MV-4-11 (cell line): ENCODE measurements at places on chromosomes 6 and 20.

DNA sequence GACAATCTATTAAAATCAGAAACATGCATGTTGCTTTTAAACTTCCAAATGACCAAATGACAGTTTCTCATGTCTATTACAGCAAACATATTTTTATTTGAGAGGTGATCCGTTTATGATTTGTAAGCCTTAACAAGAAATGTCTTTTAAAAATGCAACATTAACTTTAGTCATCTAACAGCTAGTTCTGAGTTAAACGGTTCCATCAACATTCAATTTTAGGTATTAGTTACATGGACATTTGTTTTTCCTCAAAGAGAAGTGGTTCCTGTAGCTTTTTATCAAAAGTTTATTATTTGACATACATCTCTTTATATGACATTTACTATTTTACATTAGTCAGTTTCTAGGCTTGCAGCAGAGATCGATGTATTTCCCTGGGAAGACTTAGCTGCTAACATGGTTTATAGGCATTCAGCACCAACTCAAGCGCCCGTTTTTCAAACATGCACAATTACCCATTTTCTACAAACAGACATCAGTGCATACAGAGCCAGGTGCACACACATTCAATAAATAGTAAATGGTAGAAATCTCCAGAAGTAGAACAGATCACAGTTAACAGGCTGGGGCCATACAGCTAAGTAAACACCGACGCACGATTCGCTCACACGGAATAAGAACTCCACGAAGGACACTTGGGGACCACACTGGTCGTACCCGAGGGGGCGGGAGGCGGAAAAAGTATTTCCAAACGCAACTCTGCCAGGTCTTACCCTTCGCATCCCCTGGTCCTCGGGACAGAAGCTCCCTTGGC is 882 bp downstream of the CNR1 start:
- no peak for DNase-seq

DNA sequence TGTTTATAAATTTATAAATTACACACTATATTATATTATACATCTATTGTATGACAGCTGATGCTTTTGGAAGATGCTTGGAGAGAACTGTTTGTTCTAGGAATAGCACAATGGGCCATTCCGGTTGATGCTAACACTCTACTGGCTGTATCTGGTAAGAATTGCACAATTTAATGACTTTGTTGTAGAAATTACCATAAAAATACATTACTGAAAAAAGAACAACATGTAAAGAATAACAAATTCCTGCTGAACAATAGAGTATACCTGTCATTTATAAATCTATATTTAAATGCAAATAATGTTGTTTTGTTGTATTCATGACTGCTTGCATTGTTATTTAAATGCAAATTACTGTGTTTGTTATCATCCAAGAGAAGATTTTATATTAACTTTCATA is 14.4 kb downstream of the NR2E1 start:
- DNase-seq, result no peak

DNA sequence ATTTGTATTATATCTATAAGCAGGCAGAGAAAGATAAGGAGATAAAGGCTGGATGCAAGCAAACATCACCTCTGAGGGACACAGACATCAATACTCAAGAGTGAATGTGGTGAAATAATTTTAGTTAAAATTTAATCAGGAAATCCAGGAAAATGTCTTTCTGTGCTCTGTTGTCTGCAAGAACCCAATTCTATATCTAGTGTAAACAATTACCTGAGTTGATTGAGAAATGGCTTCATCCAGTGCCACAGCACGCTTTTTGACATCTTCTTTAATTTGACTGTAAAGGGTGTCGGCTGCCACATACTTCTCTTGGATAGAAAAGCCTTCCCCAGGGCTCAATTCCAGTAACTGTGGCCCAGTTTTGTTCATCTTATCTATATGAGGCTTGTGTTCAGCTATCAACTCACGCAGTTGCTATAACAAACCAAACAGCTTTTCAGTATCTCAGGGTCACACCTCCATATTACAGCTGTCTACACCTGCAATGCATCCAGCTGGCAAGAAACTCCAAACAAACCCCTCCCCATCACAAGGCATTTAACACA is 131.6 kb downstream of the DST start:
- DNase-seq, result no peak

DNA sequence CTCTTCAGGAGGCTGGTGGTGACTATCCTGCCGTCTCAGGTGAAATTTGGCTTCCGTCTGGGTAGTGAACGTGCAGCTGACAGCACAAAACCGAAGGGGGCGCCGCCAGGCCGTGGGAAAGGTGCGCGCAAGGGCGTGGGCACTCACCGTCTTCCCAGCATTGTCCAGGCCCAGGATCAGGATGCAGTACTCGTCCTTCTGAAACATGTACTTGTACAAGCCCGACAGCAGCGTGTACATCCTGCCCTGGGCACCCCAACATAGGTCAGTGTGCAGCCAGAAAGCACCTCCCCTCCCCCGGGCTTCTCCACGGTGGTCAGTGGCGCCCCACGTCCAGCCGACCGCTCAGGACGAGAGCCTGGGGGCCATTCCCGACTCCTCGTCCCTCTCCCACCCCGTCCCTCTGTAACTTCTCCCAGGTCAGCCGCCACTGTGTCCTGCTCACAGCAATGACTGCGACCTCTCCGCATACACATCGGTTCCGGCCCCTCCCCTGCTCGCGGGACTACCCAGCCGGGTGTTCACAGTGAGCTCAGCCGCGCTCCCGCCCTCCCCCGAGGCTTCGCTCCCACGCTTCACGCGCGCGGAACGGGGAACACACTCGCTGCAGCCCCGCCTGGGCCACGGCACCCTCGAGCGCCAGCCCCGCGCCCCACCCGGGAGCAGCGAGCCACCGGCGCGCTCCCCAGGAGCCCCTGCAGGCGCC is 771 bp downstream of the ARFRP1 start:
- DNase-seq, result peak; percentile 14

DNA sequence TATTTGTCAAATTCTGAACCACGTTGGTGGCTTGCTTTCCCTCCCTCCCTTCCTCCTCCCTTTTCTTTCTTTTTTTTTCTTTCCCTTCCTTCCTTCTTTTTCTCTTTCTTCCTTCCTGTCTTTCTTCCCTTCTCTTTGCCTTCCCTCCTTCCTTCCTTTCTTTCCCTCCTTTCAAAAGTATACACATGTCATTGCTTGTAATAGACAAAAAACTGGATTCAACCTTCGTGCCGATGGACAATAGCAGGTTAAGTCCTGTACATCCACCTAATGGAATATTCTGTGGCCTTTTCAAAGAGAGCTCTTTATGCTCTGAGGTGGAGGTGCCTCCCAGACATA is 72.2 kb downstream of the BANF2 start:
- DNase-seq, result no peak

DNA sequence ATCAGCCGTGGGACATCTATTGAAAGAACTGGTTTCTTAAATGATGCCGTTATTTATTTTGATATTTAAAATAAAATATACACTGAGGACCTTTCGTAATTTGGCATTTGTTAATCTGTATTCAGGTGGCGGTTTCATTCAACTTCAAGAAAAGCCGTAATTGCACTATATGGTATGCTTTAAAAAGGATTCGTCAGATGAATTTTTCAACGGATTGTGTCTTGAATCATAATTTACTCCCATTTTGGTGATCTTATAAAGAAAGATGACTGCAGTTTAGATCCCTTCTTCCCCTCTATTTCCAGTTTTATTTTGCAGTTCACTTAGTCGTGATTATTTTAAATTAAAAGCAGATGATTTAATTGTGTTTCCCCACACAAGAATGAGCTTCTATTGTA is 761 bp downstream of the KLHL32 start:
- no peak for DNase-seq

DNA sequence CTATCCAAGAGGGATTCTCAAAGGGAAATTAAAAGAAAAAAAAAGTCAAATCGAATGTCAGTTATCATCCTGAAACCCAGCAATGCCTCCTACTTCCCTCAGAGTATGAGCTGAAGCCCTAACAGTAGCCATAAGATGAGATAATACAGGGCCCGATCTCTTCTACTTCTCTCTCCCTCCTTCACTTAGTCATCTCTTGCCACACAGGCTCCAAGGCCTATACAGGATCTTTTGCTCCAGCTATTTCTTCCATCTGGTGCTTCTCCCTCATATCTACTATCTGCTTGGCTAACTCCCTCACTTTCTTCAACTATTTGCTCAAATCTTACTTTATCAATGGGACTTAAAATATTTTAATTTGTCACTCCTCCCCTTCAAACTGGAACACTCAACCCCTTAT is 215.3 kb downstream of the RNGTT start:
- DNase-seq, result peak; percentile 74

DNA sequence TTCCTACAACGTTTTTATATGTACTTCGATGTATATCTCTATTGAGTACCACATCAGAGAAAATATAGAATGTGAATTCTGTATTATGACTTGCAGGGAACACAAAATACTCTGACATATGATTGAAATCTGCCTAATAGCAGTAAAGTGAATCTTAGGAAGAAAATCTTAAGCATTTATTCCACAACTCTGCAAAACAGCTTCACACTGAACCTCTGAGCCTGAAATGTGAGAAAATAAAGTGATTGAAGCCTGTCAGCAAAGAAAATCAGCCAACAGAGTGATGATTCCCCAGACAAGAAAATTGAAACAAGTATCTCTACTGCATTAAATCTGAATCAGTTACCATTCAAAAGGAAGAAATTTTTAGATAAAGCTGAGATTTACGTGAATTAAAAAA is 499.5 kb upstream of the RNF217 start:
- no peak for DNase-seq

GRCh38 chr6:89522778-89523177 is 89.8 kb downstream of the ANKRD6 start:
- DNase-seq, result no peak

GRCh38 chr6:90492798-90493197 is 94.1 kb downstream of the MAP3K7 start:
- no peak for DNase-seq

- DNase-seq, result no peak
These were observed 156.8 kb upstream of the JARID2 start for GRCh38 chr6:15088904-15089568.

DNA sequence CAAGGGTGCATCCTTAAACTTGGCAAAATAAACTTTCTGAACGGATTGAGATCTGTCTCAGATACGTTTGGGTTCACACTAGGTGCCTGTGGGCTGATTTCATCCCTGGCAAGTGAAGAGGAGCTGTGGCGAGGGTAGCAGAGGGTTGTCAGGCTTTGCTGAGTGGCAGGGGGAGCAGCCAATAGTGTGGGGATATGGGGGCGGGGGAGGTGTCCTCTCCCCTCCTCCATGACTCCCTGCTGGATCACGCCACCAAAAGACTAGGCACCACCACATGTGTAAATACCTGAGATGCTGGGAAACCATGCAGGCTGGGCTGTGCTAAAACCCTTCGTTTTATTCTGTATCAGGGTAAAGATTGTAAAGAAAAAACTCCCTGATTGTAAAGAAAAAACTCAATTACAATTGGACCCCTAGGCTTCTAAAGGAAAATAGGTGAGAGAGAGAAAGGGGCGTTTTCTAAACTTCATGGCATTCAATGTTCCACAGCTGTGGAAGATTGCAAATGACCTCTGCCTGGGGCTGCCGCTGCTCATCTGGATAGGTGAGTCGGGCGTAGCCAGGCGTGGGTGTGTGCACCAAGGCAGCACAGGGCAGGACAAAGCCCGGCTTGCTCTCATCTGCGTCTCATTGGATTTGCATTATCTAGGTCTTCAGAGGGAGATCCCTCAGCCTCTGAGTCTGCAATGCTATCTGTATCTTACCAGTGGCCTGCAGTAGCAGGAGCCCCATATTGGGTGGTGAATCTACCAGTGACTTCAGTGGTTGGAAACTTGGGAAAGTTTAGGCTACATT is 26.9 kb upstream of the ADTRP start:
- no peak for DNase-seq

GRCh38 chr20:57465943-57466342 is 59.0 kb downstream of the CTCFL start:
- no peak for DNase-seq

GRCh38 chr20:9134346-9134745 is 65.5 kb downstream of the PLCB4 start:
- DNase-seq, result no peak

GRCh38 chr6:15553736-15554294 is 109.0 kb downstream of the DTNBP1 start:
- no peak for DNase-seq

DNA sequence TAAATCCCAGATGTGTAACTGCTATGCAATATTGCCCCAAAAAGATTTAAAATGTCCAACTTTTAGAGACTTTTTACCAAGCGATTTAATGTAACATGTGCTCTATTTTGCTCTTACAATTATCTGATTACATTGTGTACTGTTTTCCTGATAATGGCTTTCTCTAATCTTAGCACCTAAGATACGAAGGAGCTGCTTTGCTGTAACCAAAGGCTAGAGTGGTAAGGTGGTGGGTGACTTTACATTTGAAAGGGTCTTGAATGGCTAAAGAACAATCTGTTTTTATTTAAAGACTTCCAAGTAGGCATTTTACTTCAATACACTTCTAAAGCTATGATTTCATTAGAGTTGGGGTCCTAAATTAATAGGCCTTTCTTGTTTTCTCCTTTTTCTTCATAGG is 1201.6 kb upstream of the MAP3K7 start:
- DNase-seq, result no peak

- DNase-seq, result no peak
These were observed 170.7 kb upstream of the PMEPA1 start for GRCh38 chr20:57880571-57880892.

- DNase-seq, result no peak
These were observed 181.2 kb downstream of the DTNBP1 start for GRCh38 chr6:15481390-15482291.

- DNase-seq, result no peak
These were observed 19.1 kb downstream of the ZSCAN23 start for GRCh38 chr6:28424163-28424562.

DNA sequence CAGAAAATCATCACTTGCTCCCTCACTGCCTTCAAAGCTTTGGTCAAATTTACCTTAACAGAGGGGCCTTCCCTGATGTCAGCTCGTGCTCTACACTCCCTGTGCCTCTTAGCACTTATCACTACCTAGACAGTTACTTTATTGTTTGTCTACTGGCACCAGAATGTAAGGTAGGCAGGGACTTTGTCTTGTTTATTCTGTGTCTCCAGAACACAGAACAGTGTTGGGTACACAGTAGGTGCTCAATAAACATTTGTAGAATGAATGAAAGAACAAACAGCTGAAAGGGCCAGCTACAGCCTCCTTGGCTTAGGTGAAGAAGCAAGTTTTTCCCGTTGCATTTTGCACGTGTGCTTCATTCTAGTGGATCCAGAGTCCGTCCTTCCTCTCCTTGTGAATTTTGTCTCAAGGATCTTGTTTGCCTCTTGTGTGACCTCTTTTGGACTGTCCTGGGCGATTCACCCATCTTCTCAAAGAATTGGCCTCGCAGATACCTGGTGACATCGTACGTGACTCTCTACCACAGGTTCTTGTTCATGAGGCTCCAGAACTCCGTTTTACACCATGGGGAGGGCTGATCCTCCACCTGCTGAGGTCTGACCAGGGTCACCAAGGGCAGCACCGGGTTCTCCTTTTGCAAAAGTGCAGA is 84.2 kb upstream of the ARMC2 start:
- no peak for DNase-seq
